ENCODE measurements at places on chromosomes 3 and 15.

DNA sequence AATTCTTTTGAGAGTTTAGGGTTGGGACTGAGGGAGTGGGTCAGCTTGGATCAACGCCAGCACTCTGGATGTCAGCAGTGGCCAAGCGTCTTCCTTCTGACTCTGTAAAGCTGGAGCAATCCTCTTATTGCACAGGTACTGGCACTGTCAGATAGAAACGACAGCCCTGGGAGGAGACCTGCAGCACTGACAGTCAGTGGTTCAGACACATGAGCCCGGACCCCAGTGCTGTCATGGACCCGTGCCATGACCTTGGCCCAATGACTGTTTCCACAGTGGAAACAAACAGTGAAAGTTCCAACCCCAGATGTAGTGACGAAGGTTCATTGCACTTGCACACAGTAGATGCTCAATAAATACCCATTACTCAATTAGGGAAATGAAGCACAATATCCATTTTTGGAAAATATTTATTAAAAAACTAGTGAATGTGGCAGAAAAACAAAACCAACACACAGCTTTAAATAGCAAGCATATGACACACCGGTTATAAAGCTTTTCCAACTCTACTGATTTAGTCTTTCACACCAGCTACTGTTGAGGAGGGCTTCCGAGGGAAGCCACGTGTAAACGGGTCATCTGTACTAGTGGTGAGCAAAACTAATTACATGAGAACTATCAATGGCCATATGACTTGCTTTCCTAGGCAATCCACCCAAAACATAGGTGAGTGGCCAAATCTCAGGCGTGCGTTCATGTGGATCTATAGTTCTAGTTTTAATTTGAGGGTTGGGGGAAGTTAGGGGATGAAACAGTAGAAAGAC is 22.1 kb downstream of the SIAH2 start:
- DNase-seq = no peak

DNA sequence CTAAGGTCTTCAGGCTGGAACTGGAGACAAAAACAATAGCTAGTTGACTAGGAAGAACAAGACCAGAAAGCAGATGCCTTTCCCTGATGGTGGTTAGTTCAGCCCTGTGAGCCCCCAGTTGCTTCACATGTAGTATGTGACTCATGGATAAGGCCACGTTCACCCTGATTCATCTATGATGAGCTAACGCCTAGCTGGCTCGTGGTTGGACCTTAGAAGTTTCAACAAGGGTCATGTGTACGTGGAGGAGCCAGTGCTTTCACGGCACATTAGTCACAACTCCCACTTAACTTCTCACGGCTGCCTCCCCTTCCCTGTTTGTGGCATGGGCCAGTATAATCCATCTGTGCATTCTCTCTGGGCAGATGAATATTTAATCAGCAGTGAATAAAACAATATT is 20.6 kb downstream of the COL8A1 start:
- DNase-seq = no peak

GRCh38 chr3:138625707-138626365 is 17.3 kb downstream of the FAIM start:
- DNase-seq = no peak

DNA sequence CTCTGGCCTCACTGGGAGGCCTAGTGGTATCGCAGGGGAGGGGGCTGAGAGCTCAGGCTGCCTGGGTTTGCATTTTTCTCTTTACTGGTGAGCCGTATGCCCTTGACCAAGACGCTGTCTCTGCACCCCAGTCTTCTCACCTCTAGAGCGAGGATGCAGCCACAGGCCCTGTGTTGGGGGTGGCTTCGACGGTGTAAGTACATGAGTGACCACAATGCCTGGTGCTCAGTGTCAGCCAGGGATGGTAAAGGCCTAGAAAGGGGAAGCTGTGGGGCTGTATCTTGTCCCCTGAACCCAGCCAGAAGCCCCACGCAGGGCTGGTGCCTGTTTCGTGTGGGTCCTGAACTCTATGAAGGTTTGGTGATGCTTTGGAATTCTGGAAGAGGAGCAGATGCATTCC is 19.8 kb downstream of the SYNM start:
- DNase-seq = no peak

DNA sequence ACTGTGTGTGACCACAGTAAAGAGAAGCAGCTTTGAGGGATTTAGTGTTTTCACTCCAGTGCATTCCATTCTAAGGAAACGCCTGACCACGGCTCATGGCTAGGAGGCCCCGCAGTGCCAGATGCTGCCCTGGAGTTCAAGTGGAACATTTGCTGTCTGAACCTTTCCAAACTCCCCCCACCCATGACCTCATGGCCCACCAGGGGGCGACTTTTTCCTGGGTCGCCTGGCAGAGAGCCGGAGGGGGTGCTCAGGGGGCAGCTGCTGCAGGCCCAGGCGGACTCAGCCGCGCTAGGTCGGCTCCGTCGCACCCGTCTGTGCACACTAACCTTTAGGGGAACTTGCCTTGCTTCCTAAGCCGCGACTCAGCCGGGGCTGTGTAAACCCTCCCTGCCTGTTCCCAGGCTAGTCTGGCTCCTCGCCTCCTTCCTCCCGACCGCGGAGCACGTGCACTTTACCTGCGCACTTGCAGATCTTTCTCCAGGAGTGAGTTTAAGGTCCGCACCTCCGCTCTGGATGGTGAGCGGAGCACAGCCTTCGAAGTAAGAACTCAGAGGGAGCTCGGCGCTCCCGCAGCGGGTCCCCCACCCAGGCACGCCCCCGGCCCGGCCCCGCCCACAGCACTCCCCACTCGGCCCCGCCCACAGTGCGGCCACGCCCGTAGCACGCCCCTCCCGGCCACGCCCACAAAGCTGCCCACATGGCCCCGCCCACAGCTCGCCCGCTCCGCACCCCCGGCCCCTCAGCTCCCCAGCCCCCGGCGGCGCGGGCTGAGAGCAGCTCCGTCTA is at the start of gene OCA2:
TSS of gene OCA2 (minus strand) at position 550 of the 789 bp plus-strand sequence. CDS start 17,441 bp downstream, outside the sequence.
- DNase-seq = peak; percentile 35

DNA sequence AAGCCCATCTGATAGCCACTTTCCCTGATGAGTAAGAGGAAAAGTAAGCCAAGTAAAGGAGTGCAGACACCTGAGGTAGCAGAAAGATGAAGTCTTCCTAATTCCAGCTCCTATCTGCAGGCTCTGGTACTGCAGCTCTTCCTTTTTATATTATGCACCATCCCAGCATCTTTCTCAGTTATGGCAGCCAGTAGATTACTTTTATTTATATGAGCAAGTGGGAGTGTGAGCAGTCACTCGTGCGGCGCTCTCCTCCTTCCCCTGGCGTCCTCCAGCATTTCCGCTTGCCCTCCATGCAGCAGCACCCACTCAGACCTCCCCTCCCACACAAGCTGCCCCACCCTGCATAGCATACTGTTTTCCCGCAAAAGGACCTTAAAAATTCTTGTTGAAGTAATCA is 465.9 kb upstream of the DPPA4 start:
- DNase-seq = no peak

- no peak for DNase-seq
Observed at GRCh38 chr15:55789066-55789660, 46.2 kb upstream of the PRTG start.

DNA sequence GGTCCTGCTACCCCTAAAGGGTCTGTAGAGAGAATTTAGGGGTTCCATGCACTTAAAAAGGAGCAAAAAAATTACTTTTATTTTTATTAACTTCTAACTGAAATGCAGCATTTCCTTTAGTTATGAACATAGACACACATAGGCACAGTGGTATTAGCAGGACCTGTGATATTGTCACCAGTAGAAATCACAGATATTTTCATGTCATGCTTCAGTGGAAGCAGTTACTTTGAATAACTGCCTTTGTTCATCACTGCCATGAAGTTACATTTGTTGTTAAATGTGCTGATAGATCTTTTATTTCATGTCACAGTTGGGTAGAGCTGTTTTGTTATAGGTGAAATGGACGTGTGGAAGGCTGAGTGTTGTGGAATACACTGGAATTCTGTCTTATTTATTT is 37.4 kb downstream of the TRAK1 start:
- no peak for DNase-seq

- no peak for DNase-seq
Observed at GRCh38 chr3:17581421-17582080, 160.9 kb downstream of the TBC1D5 start.

GRCh38 chr15:90301707-90302300 is 36.3 kb downstream of the NGRN start:
- DNase-seq = no peak

DNA sequence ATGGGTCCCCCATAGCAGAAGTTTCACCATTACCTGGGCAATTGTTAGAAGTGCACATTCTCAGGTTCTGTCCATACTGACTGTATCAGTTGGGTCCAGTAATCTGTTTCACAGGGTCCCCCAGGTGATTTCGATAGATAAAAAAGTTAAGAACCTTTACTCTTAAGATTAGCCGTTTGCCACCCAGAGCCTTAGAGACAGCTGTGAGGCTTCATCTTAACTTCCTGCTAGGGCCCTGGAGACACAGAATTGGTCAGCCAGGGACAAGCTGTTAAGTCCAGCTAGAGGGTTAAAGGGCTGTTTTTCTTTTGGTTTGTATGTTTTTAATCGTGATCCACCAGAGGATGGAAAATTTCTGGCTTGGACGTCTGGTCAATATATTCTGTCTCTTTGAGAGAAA is 6.7 kb downstream of the FAM162A start:
- no peak for DNase-seq

DNA sequence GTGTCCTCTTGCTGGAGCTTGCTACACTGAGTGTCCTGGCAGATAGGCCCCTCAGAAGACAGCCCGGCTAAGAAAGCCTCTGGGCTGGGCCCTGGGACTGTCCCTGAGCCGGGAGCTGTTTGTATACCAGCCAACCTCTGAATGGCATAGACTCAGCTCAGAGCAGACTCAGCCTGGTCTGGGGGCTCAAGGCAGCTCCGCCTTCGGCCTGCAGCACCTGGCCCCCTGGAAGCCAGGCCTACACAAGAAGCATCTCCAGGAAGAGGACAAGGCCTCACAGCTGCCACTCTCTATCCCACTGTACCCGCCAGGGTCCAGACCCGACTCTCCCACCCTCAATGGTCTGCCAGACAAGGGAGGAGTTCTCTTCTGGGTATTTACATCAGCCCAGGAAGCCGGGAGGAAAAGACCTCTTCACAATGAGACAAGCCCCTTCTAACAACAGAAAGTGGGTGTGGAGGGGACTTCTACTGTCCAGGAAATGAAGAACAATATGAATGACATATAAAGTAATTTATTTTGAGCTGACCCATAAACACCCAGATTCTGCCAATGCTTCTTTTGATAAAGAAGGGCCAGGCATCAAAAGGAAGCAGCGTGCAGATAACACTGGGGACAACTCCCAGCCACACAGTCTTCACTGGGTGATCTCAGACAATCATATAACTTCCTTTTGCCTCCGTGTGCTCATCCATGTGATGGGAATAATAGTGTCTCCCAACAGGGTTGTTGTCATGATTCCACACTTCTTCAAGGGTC is 110.2 kb downstream of the TPRA1 start:
- no peak for DNase-seq

GRCh38 chr15:55685286-55685685 is 57.7 kb downstream of the PRTG start:
- no peak for DNase-seq

- DNase-seq = no peak
Observed at GRCh38 chr15:79089890-79090486, 592 bp downstream of the RASGRF1 start.

DNA sequence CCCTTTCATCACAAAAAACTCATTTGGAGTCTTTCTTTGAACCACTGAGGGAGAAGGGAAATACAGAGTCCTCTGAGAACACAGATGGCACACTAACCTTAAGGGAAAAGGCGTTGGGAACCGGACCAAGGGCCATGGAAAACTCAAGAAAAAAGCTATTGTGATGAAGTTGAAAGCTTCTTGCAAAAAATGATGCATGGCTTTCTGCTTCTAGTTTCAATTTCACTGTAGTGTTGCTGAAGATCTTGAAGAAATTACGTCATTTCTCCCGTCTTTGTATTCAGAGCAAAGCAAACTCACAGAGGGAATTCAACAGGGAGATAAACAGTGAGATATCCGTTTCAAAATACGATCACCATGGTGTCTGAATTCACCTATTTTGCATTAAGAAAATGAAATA is 642.3 kb upstream of the ADAMTS9 start:
- DNase-seq = no peak

- no peak for DNase-seq
Observed at GRCh38 chr15:48144889-48145288, 24.1 kb downstream of the SLC24A5 start.

GRCh38 chr15:82951472-82952157 is 905 bp downstream of the HOMER2 start:
- no peak for DNase-seq

GRCh38 chr3:23041918-23042696 is 161.0 kb upstream of the UBE2E2 start:
- DNase-seq = no peak

DNA sequence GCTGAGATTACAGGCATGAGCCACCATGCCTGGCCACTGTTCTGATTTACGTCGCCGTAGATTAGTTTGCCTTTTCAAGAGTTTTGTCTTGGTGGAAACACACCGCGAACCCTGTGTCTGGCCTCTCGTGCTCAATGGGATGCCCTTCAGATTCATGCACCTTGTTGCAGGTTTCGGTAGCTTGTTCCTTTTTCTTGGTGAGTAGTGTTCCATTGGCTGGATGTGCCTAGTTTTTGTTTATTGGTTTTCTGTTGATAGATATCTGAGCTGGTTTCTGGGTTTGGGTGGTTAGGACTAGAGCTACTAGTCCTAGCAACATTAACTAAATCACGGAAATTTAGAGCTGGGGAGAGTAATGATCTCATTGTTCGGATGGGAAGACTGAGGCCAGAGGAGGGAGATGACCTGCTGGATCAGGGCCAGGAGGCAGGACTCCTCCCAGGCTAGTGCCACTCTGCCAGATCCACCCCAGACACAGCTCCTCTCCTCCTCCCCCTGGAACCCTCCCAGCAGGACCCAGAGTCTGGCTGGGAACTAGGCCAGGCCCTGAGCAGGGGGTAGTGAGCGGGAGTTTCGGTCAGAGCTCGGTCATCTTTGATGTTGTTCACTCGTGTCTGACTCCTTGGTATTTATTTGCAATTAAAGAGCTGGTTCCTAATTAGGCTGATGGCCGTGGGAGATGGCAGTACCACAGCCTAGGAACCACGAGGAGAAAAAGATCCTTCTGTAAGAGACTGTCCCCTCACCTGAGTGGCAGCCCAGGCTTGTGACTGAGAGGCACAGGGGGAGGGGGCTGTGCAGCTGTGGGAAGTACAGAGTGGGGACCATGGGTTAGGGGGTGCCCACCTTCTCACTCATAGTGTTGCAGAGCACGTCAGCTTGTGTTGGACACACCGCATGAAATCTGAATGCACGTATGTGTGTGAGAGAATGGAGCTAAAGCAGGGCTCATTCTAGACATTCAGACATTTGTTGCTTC is 73.4 kb downstream of the SMAD6 start:
- no peak for DNase-seq

DNA sequence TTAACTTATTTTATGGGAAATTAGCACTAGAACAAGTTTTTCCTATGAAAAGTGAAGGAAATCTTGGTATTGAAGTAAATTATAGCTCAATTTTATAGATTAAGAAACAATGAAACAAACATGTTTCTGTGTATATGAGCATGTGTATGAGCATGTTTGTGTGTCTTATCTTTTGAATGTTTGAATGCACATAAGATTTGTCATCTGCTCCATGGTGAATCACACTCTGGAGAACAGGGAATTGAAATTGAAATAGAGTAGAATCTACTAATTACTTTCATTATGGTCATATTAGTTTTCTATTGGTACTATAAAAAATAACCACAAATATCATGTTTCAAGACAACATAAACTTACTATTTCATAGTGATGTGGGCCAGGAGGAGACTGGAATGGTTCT is 646.6 kb downstream of the OTOL1 start:
- no peak for DNase-seq

- DNase-seq = no peak
Observed at GRCh38 chr3:183393625-183394024, 34.8 kb downstream of the MCF2L2 start.

All from activated naive CD4-positive, alpha-beta T cell (primary cell).